ENCODE measurements at places on chromosomes 3 and 15.

- DNase-seq = no peak
These were observed 93.0 kb upstream of the WNT7A start for GRCh38 chr3:13972679-13973379.

- peak; percentile 26 for DNase-seq
These were observed at the start of gene MKRN3 for GRCh38 chr15:23565395-23566070. Gene MKRN3 (plus strand): TSS chr15:23565674. CDS start chr15:23565783, 109 bp downstream.

DNA sequence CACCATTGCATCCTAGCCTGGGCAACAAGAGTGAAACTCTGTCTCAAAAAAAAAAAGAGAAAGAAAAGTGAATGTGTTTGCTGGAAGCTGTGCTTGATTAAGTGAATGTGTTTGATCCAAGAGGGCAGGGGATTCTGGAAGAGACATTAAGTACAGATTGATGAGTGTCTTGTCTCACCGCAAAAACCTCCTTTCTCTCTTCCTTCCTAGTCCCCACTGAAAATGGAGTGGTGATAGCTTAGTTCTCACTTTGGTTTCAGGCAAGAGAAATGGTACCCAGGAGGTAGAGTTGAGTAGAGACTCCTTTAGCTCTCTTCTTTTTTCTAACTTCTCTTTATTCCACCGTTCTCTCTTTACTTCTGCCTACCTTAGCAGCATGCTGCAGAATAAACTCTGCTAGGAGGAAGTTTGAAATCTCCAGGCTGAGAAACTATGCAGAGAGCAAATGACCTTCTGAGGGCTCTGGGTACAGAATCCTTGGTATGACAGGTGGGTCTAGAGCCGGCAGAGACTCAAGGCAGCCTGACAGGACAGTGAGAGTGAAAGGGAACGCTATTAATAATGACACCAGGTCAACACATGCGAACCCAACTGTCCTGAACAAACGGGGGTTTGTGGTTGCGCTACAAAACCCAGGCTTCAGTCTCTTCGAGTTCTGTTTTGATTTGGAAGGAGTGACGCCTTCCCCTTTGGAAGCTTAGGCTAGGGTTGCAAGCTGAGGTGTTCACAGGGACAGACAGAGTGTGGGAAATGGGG is 74.9 kb downstream of the SMAD3 start:
- no peak for DNase-seq

- DNase-seq = no peak
These were observed 39.9 kb downstream of the PLCH1 start for GRCh38 chr3:155704771-155705559.

DNA sequence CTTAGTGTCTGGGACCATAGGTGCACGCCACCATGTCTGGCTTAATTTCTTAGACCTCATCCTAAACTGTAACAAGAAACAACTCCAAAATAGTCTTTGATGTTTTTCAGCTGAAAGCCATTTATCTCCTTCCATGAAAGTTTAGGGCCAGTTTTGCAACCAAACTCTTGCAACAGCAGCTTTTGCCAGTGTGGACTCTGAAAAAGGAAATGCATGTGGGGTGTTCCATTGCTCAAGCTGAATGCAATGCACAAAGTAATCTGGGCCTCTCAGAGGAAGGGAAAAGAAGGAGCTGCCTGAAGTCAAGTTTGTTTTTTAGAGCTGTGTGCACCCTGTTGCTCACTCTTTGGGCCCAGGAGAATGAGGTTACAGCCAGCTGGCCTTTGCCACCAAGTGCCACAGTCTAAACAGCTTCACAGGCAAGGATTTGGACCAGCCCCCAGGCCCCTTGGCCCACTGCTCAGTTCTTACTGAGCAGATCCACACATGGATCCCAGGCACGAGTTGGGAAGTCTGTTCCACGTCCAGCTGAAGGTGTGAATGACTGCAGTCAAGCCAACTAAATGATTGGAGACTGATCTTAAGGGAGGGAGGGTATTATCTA is 212.3 kb upstream of the LRRFIP2 start:
- DNase-seq = no peak

GRCh38 chr3:189941679-189942078 is 179.0 kb downstream of the P3H2 start:
- DNase-seq = no peak

GRCh38 chr3:139808201-139808600 is 126.8 kb upstream of the CLSTN2 start:
- no peak for DNase-seq

DNA sequence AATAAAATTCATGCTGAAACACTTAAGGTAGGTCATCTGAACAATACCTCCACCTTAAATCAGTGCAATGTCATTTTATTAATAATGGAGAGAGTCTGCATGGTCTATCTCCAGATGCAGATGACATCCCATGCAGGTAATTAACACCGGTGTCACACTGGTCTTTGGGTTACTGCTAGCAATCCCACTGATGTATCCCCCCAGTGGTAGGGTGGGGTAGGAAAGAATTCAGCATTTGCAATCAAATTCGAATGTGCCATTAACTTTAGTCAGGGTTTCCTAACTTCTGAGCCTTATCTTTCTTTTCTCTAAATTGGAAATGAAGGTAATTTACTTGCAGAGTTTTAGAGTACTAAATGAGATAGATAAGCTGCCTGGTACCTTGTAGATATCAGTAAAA is 44.4 kb downstream of the KIF15 start:
- no peak for DNase-seq

DNA sequence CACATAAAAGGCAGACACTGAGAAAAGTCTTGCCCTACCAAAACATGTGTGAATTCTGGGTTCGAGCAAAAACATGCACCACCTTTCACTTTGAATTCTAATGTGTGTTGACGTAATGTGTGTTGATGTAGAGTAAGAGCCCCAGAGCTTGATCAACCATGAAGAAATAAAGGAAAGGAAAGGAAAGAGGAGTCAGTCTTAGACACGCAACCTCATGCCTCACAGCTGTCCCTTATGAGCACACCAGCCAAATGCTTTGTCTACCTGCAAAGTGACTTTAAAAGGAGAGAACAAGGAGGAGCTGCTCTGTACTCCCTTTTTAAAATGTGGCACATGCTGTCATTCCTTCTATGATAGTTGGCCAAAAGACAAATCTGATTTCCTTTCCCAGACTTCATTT is 80.8 kb downstream of the RFTN1 start:
- no peak for DNase-seq

GRCh38 chr3:56389183-56389830 is 79.0 kb downstream of the ERC2 start:
- no peak for DNase-seq

DNA sequence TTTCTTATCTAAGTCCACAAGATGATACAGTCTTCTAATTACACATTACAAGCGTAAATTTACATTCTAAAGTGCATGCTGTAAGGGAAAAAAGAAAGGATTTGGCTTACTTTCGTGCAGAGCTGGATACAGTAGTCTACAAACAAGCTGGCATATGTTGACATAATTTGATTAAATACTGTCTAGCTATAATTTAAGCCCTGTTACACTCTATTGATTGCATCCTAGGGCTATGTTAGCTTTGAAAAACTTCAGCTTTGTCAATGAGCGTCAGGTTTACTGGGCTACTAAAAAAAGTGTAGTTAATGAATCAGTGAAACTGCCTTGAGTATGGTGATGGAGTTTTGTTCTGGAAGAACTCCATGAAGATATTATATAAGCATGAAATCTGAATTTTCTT is 24.5 kb upstream of the PLCL2 start:
- DNase-seq = no peak

DNA sequence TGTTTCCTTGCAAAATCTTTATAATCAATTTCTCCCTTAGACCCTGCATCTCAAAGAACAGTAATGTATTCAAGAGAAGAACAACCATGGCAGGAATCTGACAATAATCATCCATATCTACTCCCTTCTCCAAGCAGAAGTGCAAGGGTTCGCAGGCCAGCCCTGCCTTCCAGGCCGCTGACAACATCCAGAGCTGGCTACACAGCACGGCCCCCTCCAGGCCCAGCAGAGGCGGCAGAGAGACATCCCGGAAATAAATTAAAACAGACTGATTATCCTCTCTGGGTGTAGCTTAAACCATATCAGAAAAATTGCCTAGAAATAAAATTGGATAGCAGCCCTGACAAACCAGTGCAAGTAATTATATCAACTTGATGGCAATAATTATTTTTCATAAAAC is 223.3 kb downstream of the FAM43A start:
- DNase-seq = no peak

DNA sequence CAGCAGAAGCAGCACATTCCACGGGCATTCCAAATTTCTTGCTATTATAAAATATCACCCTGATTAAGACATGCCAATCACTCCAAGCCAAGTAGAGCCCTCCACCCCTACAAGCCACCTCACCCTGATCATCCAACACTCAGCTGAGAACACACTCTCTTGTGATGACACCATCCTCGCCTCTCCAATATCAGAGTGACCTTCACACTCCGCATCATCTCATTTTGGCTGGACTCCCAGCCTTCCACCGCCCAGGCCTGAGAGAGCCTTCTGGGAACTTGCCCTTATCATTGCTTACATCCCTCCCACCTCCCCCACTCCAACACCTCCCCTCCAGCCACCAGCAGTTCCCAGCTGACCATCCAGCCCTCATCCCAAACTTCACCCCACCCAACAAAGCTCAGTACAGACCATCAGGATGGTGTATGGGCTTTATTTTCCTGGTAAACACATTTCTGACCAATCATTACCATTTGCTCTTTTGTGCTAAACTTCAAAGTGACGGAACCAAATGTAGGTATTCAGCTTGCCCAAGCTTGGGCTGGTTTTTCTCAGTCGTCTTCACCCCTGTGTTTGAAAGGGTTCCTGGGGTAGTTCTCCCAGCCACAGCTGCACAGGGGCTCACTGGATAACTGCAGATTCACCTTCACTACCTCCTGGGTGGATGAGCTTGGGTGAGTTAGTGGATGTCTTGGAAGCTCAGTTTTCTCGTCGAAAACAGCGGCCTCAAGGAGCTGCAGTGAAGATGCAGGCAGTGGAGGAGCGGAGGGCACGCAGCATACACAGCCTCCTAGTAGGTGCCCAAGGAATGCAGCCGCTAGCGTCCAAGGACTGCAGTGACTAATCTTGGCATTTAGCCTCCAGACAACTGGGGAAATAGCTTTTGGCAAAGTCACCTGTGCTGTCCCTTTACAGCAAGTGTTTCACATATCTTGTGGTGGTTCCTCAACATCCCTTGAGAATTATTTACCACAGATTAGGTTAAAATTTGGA is 115.1 kb downstream of the LIPC start:
- no peak for DNase-seq

DNA sequence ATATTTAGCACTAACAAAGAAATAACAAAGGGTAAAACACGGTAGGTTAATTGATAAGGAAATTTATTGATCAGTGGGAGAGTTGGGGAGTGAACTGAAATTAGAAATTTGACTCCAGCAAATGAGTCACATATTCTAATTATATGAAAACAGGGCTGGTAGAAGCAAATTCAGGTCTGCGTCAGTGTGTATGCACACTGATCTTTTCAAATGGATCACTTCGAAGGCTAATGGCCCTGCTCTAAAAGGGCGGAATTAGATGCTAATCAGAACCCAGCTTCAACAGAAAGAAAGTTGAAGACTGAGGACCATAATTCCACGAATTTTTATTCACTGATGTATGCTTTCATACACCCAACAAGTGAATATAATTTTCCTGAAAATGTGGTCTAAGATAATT is 762.4 kb upstream of the DPPA4 start:
- DNase-seq = no peak

- DNase-seq = no peak
These were observed 108.2 kb upstream of the KCNMB2 start for GRCh38 chr3:178428037-178428436.

DNA sequence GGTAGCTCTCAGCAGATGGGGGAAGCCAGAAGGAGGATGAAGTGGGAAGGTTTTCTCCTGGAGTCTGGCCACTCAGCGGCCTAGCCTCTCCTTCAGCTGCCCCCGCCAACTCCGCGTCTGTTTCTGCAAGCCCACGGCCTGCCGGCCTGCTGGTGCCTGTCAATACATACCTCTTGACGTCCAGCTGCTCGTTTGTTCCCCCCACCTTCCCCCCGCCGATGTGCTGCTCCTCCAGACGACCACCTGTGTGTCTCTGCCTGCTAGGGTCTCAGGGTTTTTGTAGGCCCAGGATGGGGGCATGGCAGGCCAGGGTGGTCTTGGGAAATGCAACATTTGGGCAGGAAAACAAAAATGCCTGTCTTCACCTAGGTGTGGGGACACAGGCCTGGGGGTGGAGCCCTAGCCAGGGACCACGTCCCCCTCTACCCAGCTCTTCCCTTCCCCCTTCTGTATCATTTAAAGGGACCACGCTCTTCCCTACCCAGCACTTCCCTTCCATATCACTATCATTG is 137.8 kb downstream of the ALCAM start:
- no peak for DNase-seq

DNA sequence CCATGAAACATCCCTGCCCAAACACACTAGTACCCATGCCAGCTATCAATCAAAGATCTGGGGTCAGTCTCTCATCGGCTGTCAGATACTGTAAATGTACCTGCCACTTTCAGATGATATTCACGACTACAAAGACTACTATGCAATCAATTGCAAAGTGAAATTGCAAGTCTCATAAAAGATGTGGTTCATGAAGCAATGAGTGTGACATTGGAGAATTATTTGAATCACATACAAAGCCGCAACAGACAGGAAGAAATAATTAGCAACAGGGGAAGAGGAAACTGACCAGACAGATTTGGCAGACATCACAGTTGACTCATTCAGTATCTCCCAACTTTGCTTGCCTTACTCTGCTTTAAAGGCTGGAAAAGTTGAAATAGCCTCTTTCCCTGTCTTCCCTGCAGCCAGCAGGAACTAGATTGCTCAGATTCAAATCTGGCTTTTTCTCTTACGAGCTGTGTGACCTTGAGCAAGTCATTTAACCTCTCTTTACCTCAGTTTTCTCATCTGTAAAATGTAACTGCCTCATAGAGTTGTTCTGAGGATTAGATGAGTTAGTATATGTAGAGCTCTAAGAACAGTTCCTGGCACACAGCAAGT is 95.7 kb upstream of the C3orf80 start:
- no peak for DNase-seq

DNA sequence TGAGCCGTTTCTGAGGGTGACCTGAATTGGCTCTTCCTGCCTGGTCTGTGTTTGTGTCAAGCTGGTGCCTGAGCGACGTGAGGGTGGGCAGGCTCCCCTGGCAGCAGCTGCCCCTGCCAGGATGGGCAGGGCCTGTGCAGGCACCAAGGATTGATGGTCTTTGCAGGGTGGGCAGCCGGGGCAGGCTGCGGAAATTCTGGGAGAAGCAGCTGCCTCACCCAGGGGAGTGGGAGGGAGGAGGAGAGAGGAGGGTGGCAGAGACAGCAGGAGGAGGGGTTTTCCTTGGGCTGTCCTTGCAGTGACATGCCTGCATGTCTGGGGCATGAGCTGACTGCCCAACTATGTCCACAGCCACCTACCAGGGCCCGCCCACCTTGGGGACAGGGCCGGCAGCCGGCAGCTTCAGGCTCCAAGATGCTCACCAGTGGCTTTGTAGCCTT is 27.9 kb upstream of the SLC6A6 start:
- DNase-seq = no peak

GRCh38 chr3:52356126-52356525 is 40.0 kb downstream of the DNAH1 start:
- DNase-seq = no peak
